NCI-H2029 (cell line): ENCODE measurements at places on chromosomes 2 and 18.

DNA sequence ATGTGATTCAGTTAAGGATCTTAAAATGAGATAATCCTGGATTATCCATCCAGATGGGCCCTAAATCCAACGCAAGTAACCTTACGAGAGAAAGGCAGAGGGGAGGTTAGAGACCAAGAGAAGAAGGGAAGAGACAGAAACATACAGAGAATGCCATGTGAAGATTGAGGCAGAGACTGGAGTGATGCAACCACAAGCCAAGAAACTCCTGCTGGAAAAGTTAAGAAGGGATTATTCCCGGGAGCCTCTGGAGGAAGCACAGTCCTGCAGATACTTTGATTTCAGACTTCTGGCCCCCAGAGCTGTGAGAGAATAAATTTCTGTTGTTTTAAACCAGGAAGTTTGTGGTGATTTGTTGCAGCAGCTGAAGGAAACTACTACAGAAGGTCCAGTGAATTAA lies 992.7 kb downstream of the BCL11A start:
- DNase-seq: no peak

GRCh38 chr2:24830786-24831185 lies 37.6 kb downstream of the CENPO start:
- DNase-seq: no peak

DNA sequence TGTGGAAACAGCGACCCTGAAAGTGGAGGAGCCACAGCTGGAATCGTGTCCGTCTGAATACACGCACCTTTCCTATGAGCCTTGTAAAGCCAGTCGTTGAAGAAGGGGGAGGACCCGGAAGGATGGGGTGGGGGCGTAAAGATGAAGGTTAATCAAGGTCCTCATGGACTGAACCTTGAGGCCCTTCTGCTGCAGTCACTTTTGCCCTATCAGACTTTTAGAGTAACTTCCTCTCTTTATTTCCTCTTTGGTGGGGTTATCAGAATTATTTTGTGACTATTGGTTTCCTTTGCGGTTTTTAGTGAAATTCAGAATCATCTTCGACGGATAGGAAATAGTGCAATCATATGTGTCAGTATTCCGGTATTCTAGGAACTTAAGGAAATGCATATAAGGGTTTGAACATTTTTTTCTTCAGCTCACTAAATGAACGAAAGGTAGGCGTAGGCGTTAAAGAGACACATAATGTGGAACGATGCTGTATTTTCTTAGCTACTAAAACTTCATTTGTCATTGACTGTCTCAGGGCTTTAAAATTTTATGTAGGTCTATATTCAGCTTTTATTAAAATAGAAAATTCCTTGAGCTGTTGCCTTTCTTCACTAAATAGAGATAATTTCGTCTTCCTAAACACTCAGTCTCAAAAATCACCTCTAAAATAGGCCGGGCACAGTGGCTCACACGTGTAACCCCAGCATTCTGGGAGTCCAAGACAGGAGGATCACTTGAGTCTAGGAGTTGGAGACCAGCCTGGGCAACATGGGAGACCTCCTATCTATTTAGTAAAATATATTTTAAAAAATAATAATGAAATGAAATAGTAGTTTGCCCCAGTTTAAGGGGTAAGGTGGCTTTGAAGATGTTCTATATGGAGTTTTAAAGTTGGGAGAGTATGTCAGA lies 1.4 kb upstream of the YES1 start:
- no peak for DNase-seq

DNA sequence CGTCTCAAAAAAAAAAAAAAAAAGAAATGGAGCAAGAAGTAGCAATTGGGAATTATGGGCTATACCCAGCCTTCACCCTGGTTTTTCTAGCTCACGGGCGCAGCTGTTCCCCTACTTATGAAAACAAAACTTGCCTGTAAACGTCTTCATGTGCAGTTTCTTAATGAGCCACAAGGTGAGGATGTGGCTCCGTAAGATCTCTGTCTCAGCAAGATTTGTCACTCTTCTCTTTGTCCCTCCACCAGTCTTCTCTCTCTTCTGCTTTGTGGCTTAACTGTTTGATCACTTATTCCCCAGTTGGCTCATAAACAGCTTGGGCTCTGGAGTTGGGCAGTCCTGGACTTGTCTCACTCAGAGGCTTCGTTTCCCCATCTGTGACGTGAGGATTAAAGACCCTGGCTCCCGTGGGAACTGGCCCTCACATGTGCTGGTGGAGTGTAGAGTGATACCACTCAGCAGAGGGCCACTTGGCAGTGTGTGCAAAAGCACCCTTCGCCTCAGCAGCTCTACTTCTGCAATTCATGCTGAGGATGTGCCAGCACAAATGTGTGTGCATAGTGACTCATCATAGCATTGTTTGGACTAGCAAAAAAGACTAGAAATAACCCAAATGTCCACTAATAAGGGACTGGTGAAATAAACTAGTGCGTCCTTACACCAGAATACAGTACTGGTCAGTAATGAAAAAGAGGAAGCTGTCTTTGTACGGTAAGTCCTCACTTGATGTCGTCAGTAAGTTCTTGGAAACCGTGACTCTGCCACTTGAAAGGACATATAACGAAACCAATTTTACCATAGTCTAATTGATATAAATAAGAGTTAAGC lies 8.7 kb downstream of the CEP68 start:
- DNase-seq: peak; percentile 80

DNA sequence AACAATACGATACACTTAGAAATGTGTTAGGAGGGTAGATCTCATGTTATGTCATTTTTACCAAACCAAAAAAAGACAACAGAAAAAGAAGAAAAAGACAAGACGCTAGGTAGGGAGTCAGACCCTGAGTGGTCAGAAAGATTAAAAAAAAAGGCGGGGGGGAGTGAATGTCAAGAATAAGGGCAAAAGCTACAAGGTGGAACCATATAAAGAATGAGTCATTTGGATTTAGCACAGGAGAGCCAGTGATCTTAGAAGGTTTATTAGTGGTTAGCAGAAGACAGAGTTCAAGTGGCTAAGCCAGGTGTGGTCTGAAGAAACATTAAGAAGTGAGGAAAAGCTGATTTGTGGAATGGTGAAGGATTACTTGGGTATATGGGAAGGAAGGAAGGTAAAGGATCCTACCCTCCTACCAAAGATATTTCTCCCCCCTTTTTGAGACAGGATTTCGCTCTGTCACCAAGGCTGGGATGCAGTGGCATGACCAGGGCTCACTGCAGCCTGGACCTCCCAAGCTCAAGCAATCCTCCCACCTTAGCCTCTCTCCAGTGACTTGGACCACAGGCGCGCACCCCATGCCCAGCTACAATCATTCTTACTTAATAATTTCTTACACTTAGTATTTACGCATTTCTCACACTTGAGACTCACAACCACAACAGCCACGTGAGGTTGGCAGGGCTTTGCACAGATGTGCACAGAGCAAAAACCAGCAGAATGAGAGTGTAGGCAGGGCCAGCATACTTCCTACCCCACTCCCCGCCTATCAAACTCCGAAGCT lies 2.6 kb downstream of the DSC2 start:
- no peak for DNase-seq

DNA sequence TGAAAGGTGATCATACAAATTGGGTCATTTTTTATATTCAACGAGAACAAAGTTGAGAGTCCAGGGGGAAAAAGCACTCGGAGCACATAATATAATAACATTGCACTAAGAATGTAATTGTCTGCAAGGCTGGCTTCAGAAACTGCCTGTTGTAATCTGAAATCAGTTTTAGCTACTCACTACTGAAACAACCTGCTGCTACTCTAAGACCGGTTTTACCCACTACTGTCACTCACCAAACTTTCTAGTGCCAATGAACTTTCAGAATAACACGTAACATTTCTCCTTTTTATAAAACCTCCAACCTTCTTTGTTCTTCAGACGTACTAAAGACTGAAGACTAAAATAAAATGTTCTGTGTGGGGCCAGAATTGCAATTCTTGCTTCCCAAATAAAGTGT lies 11.5 kb upstream of the CYB5A start:
- DNase-seq: no peak

GRCh38 chr18:13291745-13292447 lies 73.3 kb downstream of the LDLRAD4 start:
- DNase-seq: no peak

- peak; percentile 78 for DNase-seq
Measured at GRCh38 chr2:217943446-217944321, 59.1 kb downstream of the TNS1 start.

- DNase-seq: no peak
Measured at GRCh38 chr18:42736074-42736473, 379.4 kb downstream of the RIT2 start.

- DNase-seq: no peak
Measured at GRCh38 chr2:147937744-147938349, 82.7 kb downstream of the ORC4 start.

- no peak for DNase-seq
Measured at GRCh38 chr2:42008241-42008921, 39.4 kb upstream of the PKDCC start.

DNA sequence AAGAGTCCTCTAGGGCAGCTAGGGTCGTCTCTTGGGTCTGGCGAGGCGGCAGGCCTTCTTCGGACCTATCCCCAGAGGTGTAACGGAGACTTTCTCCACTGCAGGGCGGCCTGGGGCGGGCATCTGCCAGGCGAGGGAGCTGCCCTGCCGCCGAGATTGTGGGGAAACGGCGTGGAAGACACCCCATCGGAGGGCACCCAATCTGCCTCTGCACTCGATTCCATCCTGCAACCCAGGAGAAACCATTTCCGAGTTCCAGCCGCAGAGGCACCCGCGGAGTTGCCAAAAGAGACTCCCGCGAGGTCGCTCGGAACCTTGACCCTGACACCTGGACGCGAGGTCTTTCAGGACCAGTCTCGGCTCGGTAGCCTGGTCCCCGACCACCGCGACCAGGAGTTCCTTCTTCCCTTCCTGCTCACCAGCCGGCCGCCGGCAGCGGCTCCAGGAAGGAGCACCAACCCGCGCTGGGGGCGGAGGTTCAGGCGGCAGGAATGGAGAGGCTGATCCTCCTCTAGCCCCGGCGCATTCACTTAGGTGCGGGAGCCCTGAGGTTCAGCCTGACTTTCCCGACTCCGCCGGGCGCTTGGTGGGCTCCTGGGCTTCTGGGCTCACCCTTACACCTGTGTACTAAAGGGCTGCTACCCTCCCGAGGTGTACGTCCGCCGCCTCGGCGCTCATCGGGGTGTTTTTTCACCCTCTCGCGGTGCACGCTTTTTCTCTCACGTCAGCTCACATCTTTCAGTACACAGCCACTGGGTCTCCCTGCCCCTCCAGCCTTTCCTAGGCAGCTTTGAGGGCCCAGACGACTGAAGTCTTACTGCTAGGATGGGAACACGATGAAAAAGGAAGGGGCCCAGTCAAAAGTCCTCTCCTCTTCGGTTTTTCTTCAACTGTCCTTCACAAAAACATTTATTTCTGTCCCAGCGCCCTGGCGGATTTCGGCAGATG lies 8.1 kb downstream of the SIX2 start:
- DNase-seq: no peak

DNA sequence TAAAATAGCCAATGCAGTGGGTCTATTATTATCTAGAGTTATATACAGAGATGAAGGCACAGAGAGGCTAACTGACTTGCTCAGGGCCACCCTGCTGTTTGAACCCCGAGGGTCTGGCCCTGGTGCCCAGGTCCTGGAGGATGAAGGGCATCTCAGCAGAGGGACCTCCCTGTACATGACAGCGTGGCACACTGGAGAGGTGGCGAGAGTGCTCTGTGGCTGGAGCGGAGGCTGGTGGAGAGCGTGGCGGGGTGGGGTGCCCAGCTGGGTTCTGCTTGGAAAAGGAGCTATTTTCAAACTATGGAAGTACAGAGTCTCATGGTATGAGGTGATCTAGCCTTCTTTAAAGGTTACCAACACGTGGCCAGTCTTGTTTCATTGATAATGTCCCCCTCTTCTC lies 35.8 kb downstream of the GREB1 start:
- no peak for DNase-seq

DNA sequence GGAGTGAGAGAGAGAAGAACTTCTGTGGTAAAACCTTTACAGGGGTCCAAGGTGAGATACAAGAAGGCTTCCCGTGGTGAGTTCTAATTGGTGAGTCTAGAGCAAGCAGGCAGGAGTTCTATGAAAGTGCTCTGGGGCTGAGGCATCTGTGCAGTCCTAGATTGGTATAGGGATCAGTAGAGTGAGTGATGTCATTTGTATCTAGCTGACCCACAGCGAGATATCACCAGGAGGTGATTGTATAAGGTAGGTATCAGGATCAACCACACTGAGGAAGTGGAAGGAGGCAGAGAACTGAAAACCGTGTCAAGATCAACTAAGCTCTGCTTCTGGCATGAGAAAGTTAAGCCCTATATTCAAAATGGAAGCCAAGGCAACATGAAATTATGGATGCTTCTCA lies 1648.9 kb upstream of the TMEFF2 start:
- DNase-seq: no peak

DNA sequence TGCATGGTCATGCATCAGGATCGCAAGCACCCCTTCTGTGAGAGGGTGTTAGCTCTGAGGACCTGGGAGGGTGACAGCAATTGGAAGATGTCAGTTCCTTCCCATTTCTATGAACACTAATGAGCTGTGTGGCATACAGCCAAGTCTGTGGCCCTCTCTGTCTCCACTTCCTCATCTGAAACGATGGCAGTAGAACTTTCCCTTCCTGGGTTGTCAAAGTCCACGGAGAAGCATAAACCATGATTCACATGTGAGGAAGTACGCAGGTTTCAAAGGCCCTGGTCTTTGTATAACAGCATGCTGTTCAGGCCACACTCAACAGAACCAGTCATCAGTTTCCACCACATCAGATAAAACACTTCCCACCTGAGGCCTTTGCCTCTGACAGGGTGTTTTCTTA lies 167.4 kb upstream of the RAB6C start:
- DNase-seq: peak; percentile 10

GRCh38 chr2:126856403-126856802 lies 42.3 kb upstream of the TEX51 start:
- DNase-seq: no peak

GRCh38 chr18:55314031-55314430 lies 274.0 kb downstream of the TCF4 start:
- no peak for DNase-seq

GRCh38 chr18:70621710-70622109 lies 332.9 kb downstream of the SOCS6 start:
- DNase-seq: no peak

DNA sequence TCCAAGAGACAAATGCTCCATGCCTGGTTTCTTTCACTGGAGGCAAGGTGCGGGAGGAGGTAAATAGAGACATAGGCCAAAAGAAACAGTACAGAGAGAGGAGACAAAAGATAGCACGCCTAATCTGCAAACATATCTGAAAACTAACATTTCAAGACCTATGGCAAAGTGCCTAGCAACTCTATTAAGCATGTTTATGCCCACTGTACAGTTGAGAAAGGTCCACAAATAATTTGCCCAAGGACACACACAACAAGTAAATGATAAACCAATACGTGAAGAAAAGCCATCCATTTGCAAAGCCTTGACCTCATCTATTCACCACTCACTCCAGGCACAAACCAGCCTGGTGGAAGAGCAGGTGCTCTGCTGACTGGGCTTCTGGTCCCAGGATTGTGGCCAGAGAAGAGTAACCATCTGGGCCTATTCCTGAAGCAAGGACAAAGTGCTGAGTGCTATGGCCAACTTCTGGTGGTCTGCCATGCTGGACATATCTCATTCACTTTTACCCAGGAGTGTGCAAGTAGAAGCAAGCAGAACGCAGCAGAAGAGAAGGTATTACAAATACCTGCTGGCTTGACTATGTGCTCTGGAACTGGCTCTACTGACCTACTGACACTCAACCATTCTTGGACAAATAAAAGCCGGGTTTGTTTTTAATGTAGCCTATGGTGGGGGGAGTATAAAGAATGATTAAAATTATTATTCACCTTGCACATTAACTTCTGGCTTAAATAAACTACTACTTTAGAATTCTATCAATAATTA lies 25.3 kb downstream of the TMEM131 start:
- no peak for DNase-seq

- DNase-seq: no peak
Measured at GRCh38 chr2:60794271-60794863, 38.3 kb downstream of the PAPOLG start.

GRCh38 chr18:79242246-79242645 lies 153.5 kb upstream of the NFATC1 start:
- no peak for DNase-seq
